ENCODE measurements at places on chromosomes 1 and 21.

GRCh38 chr1:34980715-34981114 lies 4.4 kb downstream of the TMEM35B start:
- DNase-seq, result no peak

DNA sequence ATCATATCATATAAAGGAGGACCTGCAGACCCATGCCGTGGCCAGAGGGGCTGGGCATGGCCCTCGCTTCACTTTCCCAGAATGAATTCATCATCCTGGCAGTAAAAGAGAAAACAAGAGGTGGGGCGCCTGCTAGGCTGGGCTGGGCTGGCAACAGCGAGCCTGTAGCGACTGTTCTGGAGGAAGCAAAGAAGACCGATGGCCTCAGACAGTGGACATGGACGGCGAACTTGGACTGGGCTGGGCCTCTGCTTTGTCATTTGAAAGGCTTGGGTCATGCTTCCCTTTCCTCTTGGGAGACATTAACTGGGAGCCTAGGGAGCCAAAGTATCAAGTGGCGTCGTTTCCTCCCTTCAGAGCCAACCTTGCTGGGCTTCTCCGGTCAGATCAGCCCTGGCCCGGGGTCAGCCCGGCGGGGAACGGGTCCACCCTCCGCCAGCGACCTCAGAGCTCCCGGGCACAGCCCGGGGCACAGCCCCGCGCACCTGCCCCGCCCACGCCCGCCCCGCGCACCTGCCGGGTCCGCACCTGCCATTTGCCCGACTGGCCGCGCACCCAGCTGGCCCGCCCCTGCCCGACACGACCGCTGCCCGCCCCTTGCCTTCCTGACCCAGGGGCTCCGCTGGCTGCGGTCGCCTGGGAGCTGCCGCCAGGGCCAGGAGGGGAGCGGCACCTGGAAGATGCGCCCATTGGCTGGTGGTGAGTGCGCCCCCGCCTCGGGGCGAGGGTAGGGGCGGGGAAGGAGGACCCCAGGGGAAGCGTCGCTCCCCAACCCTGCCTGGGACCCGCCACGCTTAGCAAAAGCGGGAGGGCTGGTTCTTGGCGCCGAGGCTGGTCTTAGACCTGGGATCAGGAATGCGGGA lies at the start of gene FAM3B:
TSS of gene FAM3B (plus strand) at position 602 of the 863 bp plus-strand sequence. CDS start at position 681, 79 bp downstream.
- peak; percentile 53 for DNase-seq

- DNase-seq, result no peak
Observed at GRCh38 chr1:228921481-228921880, 186.2 kb downstream of the RHOU start.

GRCh38 chr1:200036619-200037270 lies 9.2 kb downstream of the NR5A2 start:
- DNase-seq, result peak; percentile 57

GRCh38 chr1:19376428-19377372 lies 64.6 kb downstream of the SLC66A1 start:
- no peak for DNase-seq

DNA sequence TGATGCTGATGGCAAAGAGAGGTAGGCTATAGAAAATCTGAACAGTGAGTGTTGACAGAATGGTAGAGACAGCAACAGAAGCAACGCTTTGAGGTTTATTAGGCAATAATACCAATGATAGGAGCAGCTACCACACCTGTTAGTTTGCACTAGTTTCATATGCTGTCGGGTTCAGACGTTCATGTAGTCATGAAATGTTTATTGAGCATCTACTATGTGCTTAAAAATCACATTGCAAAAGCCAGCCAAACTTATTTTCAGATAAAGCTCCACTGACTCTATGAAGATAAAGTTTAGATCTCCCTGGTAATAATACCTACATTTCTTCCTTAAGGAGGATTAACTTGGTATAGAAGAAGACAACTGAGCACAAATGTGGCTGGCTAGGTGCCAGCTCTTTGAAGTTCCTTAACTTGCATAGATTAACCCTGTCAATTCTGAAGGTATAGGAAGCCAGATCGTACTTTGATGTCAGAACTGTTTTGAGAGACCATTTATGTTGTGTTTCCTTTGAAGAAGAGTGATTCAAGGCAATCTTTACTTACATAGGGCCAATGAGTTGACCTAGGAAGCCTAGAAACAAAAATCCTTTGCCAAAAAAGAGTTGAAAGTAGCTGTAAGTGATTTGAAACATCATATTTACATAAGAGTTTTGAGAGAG lies 71.5 kb downstream of the DISP1 start:
- peak; percentile 47 for DNase-seq

GRCh38 chr1:113935970-113936369 lies 6.8 kb downstream of the HIPK1 start:
- no peak for DNase-seq

DNA sequence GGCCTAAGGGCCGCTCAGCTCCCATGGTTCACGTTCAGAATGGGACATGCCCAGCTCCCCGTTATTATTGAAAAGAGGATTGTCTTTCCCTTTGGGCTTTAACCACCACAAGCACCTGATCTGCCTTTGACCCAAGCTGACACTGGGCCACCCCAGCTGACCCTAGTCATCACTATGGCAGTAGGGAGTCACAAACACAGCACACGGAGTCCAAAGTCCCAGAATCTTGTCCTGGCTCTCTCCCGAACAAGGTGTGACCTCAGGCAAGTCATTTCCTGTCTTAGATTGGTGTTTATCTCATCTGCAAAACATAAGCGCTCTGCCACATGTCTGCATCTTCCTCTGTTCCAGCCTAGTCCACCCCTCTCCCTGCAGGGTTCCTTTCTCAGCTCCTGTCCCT lies 31.5 kb downstream of the IGFN1 start:
- no peak for DNase-seq

DNA sequence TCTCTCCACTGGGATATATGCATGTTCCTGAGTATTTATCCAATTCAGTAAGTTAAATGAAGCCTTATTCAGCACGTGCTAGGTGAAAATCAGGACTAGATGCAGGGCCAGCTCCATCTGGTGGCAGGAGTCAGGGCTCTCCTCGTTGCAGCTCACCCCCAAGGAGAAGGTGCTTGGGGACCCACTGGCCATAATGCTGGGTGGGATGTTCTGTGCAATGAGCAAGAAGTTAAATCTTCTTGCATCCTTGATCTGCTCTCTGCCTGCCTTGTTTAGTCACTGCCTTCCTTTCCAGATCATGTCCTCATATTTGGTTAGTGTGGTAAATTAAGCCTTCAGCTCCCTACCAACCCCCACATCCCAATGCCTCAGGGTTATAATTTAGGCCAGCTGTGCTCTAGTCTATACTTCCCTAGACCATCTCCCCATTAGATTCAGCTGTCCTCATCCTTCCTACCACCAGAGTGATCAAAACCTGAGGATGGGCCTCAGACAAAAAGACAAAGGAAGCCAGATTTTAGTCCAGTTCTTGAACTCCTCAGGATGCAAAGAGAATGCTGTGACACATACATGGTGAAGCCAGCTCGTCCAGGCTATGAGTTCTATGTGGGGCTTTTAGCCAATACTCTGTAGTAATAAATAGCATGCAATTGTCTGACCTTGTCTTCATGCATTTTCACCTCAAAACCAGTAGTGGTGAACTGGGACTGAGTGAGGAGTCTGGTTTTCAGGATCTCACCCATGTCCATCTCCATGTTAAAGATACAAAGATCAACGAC lies 55.9 kb downstream of the SEC16B start:
- DNase-seq, result peak; percentile 52

DNA sequence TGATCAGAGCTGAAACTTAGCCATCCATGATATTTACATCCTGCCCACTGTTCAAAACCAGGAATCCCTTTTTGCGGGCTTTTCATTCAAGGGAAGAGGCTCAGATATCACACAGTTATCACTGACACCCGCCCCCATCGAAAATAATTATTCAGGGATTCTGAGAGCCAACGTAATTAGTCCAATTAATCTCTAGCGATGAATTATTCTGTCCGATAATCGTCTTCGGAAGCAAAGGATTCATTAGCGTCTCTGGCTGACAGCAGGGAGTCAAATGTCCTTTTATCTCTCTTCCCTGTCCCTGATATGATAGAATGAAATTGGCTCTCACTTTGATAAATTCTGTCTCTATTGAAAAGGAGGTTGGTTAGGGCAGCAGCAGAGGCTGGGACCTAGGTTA lies 140.4 kb upstream of the IPO9 start:
- DNase-seq, result no peak

DNA sequence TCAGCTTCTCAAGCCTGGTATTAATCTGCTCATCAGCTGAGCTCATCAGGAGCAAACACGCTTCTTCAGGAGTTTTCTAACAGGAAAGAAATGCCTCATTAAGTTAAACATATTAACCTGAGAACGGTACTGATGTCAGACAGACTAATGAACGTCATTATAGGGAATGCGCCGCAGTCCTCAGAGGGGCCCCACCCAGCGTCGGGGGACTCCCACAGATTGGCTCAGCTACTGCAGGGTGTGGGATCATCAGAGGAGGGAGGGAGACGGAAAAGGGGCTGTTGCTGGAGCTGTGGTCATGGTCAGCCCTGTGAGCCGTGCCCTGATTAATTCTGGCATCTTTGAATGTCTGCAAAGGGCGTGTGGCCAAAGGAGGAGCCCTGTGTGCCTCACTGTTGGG lies 348.5 kb downstream of the PTPRU start:
- DNase-seq, result peak; percentile 86

DNA sequence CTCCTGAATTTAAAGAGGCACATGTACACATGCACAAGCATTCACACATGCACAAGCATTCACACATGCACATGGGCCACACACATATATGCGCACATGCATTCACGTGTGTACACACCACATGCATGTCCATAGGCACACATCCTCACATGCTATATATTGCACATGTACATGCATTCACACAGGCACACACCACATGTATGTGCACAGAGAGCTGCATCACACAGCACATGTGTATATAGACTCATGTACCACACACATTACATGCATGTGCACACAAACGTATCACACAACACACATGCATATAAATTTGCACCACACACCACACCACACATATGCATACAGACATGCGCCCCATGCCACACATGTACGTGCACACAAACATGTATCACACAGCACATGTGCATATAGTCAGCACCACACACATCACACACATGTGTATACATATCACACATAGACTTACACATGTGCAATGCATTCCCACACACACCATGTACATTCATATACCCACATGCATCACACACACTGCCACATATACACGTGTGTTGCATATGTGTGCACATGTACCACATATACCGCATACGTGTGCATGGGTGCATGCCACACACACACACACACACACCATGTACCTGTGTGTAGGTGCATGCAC lies 54.6 kb upstream of the COL18A1 start:
- no peak for DNase-seq

GRCh38 chr1:119868176-119868575 lies 28.1 kb downstream of the ADAM30 start:
- no peak for DNase-seq

- DNase-seq, result no peak
Observed at GRCh38 chr1:85822696-85823095, 114.5 kb upstream of the ZNHIT6 start.

DNA sequence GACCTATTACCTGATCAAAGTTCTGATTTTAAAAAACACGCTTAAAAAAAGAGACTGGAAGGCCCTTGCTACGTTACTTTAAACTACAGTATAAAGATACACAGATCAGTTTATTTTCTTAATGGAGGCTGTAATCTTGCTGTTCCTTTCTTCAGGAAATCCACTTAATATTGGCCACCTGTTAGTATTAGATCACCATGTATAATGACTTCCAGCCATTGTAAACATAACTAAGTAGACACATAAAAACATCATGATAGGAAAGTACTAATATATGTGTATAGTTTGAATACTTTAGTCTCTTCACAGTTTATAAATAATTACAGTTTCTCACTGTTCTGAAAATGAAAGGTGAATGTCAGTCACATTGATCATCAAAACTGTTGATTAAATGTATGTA lies 68.6 kb downstream of the ADGRL2 start:
- DNase-seq, result no peak

DNA sequence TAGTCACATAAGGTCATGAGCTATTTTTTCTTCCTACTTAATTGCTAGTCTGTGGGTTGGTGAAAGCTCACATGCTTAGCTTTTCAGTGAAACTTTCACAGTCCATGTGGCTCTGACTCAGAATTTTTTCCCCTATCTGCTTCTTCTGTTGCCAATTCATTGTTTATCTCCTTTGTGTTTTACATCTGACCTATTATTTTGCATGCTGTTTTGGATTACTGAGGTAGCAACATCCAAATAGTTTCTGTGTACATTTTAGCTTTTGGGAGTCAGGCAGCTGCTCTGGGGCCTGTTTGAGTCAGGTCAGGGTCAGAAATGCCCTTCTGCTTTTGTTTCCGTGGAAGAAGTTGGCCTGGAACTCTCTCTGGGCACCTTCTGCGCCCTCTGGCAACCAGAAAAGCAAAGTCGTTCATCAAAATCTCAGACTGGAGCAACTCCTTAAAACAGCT lies 40.0 kb downstream of the ROR1 start:
- no peak for DNase-seq

DNA sequence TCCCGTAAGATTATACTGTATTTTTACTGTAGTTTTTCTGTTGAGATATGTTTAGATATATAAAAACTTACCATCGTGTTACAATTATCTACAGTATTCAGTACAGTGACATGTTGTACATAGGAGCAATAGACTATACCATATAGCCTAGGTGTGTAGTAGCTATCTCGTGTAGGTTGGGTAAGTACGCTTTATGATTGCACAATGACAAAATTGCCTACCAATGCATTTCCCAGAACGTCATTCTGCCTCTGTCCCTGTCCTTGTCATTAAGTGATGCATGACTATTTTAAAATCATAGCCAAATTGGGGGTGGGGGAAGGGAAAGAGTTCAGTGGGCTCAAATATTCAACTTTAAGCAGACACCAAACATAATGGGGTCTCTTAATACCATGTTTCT lies 233.8 kb upstream of the TMEM51 start:
- DNase-seq, result no peak

- DNase-seq, result no peak
Observed at GRCh38 chr1:186679924-186680244, 339 bp downstream of the PTGS2 start.

DNA sequence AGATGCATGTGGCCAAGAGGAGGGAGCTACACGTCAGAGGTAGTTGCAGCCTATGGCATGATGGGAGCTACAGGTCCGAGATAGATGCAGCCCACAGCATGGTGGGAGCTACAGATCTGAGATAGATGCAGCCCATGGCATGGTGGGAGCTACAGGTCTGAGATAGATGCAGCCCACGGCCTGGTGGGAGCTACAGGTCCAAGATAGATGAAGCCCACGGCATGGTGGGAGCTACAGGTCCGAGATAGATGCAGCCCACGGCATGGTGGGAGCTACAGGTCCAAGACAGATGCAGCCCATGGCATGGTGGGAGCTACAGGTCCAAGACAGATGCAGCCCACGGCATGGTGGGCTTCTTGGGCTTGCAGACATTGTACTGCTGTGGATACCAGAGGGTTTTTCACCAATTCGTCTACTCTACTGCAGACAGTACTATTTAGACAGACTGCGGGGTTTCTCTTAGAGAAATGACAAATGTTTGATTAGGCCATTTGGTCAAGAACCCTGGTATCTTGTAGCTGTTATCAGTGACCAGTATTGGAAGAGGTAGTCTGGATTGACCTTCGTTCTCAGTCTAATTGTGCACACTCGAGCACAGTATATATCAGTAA lies 127.4 kb downstream of the DHRS3 start:
- no peak for DNase-seq

GRCh38 chr1:217891966-217892365 lies 260.8 kb downstream of the SPATA17 start:
- DNase-seq, result no peak
